K562 (cell line): ENCODE measurements at places on chromosomes 3 and 15.

GRCh38 chr15:83766339-83766738 lies 112.4 kb downstream of the ADAMTSL3 start:
- no peak for DNase-seq

GRCh38 chr15:33279613-33280205 lies 31.1 kb upstream of the RYR3 start:
- DNase-seq, result no peak

GRCh38 chr3:129596194-129597086 lies 10.0 kb downstream of the PLXND1 start:
- DNase-seq, result peak; percentile 35

- no peak for DNase-seq
These were observed 131.0 kb downstream of the KCNAB1 start for GRCh38 chr3:156251424-156251823.

DNA sequence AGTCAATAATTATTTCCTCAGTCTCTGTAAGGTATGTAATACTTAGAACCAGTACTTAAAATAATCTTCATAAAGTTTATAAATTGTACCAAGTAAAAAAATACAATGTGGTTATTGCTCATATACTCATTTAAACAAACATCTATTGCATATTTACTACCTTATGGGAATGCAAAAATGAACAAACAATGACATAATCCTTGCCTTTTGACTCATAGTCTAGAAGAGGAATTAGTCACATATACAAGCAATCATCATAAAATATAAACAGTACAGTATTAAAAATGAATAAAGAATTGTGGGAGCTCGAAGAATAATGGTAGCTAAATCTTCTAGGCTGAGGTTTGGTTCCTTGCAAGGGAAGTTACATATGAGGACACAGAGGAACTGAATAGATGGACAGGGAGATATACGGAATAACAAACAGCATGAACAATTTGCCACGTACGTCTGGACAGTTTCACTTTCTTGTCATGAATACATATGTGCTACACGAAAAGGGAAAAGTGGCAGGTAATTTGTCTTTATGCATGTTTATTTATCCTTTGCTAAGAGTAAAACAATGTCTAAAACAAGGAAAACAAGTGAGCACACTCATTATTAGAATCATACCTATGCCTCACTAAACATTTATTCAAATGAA lies 17.2 kb downstream of the IMPG2 start:
- no peak for DNase-seq

GRCh38 chr3:138686771-138687221 lies 78.2 kb downstream of the FAIM start:
- peak; percentile 58 for DNase-seq

GRCh38 chr15:66894986-66895780 lies 170.2 kb upstream of the SMAD3 start:
- DNase-seq, result no peak

GRCh38 chr3:179811321-179812095 lies 158.7 kb downstream of the USP13 start:
- DNase-seq, result peak; percentile 25

GRCh38 chr3:45529697-45530096 lies 64.9 kb upstream of the LIMD1 start:
- no peak for DNase-seq

DNA sequence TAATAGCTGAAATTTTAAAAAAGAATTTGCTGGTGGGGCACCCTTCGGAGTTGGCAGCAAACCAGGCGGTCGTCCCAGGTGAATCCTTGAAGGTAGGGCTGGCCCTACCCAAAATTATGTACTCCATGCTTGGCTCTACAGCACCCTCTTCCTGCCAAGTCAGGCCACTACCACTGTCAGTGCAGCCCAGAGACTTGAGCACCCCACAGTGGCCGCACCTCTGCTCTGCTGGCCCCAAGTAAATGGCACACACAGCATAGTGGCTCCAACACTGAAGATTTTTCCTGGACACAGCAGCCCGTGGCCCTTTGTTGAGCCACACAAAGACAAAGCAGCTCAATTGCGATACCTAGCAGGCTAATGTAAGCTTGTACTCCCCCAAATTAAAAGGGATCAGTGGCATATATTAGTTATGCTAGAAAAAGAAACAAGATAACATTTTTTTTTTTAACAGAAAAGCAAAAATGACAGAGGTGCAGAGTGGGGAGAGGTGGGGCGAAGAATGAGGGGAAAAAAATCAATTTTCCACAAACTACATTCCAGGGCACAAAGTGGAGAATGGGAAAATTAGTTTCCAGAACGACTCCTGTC lies 250.5 kb downstream of the UACA start:
- DNase-seq, result peak; percentile 75

DNA sequence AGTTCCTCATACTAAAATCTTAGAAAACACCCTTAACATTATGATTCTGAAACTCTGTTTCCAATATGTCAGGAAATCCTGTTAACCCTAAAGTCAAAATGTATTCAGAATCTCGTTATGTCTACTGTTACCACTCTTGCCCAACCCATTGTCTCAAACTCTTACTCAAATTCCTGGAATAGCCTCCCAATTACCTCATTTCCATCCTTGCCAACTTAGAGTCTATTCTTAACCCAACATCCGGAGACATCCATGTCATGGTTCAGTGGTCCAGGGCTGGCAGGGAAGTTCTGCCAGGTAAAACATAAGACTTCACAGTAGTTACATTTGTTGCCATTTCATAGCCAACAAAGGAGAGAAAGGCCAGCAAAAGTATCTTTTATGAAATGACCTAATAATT lies 593.9 kb downstream of the PYDC2 start:
- DNase-seq, result no peak

- DNase-seq, result no peak
These were observed 529.2 kb downstream of the TUSC7 start for GRCh38 chr3:117238806-117239205.

GRCh38 chr15:90154246-90154645 lies 46.9 kb upstream of the SEMA4B start:
- no peak for DNase-seq

DNA sequence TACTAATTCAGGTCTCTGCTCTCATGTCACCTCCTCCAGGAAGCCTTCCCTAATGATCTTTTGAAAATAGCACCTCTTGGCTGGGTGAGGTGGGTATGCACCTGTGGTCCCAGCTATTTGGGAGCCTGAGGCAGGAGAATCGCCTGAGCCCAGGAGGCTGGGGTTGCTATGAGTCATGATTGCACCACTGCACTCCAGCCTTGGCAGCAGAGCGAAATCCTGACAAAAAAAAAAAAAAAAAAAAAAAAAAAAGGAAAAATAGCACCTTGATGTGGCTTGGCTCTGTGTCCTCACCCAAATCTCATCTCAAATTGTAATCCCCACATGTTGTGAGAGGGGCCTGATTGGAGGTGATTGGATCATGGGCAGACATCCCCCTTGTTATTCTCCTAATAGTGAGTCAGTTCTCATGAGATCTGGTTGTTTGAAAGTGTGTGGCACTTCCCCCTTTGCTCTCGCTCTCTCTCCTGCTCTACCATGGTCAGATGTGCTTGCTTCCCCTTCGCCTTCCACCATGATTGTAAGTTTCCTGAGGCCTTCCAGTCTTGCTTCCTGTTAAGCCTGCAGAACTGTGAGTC lies 11.2 kb upstream of the RNU6-1 start:
- no peak for DNase-seq

- DNase-seq, result no peak
These were observed 647.9 kb downstream of the GRM7 start for GRCh38 chr3:7508821-7509220.

DNA sequence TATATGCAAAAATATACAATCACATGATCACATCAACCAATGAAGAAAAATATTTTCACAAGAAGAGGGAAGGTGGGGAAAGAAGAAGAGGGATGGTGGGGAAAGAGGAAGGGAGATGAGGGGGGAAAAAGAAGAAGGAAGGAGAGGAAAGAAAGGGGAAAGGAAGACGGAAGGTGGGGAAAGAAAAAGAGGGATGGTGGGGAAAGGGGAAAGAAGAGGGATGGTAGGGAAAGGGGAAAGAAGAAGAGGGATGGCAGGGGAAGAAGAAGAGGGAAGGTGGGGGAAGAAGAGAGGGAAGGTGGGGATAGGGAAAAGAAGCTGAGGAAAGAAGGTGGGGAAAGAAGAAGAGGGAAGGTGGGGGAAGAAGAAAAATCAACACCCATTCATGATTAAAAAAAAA lies 3.2 kb upstream of the GOLGB1 start:
- no peak for DNase-seq

GRCh38 chr3:189602471-189602870 lies 28.7 kb upstream of the TP63 start:
- DNase-seq, result no peak

- peak; percentile 33 for DNase-seq
These were observed 32.9 kb downstream of the ZNF621 start for GRCh38 chr3:40557575-40558161.

- DNase-seq, result no peak
These were observed 8.5 kb downstream of the KLHL18 start for GRCh38 chr3:47291158-47291753.

DNA sequence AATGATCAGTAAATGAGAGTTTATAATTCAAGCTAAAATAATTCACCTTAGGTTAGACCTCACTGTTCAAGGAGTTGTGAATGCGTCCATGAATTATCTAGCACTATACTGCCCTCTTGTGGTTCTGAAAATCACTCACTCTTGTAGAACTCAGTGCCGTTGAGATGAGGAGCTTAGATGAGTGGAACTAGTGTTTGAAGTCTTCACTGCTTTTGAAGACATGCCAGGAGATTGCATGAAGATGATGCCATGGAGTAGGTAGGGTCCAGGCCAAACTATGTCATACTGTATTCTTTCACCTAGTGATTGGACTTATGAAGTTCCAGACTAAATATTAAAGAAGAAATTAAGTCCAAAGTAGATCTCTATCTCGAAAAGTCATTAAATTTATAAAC lies 28.8 kb downstream of the LYSMD4 start:
- peak; percentile 55 for DNase-seq

- no peak for DNase-seq
These were observed 7.5 kb downstream of the GYG1 start for GRCh38 chr3:148998715-148999423.

DNA sequence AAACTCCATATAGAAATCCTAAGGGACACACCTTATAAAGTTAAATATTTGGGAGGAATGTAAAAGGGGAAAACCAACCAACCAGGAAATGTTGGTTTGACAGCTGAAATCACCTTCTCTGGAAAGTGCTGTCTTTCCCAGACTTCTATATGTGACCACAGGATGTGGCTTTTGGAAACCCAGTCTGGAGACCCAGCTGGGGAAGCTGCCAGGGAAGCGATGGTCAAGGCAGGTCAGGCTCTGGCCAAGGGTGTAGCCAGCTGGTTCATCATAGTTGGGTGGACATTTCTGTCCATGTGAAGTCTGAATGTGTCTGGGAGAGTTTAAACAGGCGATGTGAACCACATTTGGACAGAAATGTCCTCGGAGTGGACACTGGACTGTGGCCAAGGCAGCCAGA lies 73.9 kb downstream of the ARNT2 start:
- no peak for DNase-seq

DNA sequence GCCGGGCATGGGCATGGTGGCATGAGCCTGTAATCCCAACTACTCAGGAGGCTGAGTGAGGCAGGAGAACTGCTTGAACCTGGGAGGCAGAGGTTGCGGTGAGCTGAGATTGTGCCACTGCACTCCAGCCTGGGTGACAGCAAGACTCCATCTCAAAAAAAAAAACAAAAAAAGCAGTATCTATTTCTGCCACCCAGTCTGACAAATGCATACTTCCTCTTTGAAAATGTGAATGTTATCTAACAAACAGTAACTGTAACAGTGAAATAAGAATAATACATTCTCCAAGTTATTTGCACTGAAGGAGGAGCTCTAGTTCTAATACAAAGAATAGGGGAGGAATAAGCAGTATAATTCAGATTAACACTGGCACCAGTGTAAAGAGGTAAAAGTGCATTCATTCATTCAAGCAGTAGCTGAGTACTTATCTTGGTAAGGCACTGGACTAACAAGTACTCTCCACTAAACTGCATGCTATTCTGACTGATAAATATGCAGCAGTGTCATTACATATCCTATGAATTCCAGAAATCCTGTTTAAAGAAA lies 12.9 kb downstream of the VPS13C start:
- DNase-seq, result no peak

- DNase-seq, result no peak
These were observed 53.9 kb upstream of the MELTF start for GRCh38 chr3:197083486-197083885.
